ENCODE measurements at places on chromosomes 1 and 21.
A peak's percentile ranks its signal among the peaks of the same experiment; 100 is the strongest.

GRCh38 chr1:66175581-66175980 is 358.4 kb upstream of the SGIP1 start:
- DNase-seq: no peak

- no peak for DNase-seq
Measured at GRCh38 chr1:7350804-7351203, 420.3 kb upstream of the VAMP3 start.

- peak; percentile 86 for DNase-seq
Measured at GRCh38 chr1:153626904-153627714, at the start of gene S100A13. Gene S100A13, minus strand, starts transcription at chr1:153627505. Its CDS starts 1,033 bp downstream, at chr1:153626472.

- DNase-seq: no peak
Measured at GRCh38 chr1:43569175-43569574, 38.5 kb downstream of the PTPRF start.

DNA sequence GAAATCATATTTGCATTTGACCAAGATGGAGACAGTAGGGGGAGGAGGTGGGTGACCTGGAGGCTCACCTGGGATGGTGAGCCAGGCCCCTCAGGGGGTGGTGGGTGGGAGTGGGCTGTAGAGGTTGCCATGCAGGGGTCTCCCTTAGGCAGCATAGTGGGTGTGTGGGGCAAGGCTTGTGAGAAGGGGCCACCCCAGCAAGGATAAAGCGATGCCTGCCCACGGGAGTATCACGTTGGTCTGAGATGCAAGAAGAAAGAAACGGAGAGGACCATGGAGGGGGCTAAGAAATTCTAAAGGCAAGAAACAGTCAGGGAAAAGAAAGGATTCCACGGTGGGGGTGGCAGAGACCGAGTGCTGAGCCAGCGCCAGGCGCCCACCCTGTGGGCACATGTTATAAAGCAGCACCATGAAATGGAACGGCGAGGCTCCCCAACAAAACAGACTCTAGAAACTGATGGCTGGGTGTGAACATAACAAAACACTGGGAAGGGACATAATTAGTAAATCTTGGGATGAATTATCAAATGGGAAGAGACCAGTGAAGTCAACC is 11.7 kb upstream of the C2CD2 start:
- DNase-seq: no peak

DNA sequence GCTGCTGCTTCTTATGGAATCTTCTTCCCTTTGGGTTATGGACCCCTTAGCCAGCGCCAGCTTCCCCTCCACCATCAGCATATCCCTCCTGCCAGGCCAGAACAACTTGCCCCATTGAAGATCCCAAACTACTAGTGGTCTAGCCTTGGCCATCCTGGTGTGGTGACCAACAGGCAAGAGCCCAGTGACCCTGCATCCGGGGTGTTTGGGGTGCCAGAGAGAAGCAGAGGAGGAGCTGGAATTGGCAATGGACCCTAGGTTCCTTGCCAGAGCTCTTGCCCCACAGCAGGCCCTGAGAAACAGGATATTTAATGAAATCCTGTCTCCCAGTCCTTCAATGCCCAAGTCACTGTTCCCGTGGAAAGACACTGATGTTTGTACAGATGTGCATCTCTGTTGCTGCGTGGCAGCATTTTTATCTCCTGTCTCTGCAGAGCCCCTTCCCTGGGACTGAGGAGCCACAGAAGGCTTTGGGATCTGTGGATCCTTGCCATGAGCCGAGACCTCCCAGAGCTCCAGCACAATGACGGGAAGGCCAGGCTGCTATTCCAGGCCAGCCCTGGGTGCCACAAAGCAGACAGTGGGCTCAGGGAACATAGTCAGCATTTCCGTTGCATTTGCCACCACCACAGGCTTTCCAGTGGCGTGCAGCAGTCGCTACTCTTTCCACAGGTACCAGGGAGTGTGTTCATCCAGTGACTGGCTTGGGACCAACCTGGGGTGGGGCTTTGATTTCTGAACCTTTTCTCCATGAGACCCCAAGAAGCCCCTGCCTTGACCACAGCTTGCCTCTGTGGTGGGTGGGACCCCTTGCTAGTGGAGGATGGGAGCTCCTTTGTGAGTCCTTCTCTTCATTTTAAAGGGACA is 21.6 kb downstream of the NAV1 start:
- no peak for DNase-seq

- DNase-seq: peak; percentile 100
Measured at GRCh38 chr1:86913896-86914600, at the start of gene SELENOF. Gene SELENOF, minus strand, starts transcription at chr1:86914126. Its CDS starts 15 bp downstream, at chr1:86914111.

DNA sequence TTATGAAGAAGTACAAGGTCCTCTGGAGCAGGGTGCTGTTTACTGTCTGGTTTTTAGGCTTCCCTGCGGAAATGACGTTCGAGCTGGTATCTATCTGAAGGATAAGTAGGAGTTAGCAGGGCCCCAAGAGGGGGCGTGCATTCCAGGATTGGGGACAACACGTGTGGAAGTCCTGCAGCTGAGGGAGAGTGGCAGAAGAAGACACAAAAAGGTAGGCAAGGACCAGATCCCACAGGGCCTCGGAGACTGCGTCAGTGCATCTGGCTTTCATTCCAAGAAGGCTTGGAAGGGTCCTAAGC is 5.9 kb downstream of the RIMS3 start:
- no peak for DNase-seq

GRCh38 chr1:164633997-164634396 is 75.0 kb downstream of the PBX1 start:
- no peak for DNase-seq

DNA sequence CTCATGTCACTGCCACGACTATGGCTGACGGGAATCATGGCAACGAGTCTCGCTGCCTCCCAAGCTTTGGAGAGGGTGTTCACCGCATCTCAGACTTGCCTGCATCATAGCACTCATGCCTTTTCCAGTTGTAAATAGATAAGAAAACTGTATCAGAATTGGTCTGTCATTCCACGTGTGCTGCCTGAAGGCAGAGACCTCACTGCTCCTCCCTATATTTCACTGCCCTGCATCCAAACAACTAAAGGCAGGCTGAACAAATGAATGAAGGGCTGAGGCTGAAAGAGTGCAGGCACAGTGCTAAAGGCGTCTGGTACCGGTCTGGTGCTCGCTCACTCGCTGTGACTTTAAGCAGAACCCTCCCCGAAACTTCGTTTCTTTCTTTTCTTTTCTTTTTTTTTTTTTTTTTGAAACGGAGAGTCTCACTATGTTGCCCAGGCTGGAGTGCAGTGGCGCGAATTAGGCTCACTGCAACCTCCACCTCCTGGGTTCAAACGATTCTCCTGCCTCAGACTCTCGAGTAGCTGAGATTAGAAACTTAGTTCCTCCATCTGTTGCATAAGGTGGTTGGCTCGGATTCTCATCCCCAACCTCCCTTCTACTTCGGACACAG is 542 bp downstream of the EIF2B3 start:
- no peak for DNase-seq

Measured in NCI-H1092 treated with DMSO at 0.1 percent for 48 hours (cell line).